ENCODE measurements at places on chromosomes 7 and 10.

- DNase-seq: no peak
Measured at GRCh38 chr10:126006906-126007305, 110.5 kb downstream of the FANK1 start.

DNA sequence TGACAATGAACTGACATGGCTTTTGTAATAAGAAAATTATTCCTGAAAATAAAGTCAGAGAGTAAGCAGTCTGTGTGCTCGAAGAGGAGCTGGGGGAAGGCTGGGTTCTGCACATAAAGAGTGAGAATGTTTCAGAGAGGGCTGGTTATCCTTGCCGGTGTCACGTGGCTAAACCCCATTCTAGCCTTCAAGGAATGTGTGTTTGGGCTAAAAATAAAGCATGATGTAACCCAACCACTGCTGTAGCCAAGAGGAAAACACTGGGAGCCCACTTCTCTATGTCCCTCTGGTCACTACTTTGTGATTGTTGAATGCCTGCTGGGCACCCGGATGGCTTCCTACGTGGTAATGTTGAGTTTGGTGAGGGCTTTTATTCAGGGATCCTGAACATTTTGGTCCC lies 23.5 kb downstream of the WDFY4 start:
- no peak for DNase-seq

GRCh38 chr7:93148727-93149126 lies 542 bp upstream of the SAMD9L start:
- no peak for DNase-seq

DNA sequence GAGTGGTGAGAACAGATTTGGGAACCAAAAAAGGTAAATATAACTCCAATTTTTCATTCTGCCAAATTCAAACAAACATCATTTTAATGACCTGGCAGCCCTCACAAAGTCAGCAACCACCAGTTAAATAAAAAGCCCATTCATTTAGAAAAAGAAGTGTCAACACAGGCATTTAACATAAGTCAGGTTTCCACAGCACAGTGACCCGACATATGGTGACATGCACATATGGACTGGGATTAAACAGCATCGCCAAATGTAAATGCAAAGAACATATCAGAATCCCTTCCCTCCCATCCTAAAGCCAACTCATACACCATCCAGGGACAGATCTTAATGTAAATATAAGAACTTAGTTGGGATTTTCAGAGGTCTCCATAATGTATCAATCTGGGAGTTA lies 293.2 kb downstream of the FGFR2 start:
- no peak for DNase-seq

DNA sequence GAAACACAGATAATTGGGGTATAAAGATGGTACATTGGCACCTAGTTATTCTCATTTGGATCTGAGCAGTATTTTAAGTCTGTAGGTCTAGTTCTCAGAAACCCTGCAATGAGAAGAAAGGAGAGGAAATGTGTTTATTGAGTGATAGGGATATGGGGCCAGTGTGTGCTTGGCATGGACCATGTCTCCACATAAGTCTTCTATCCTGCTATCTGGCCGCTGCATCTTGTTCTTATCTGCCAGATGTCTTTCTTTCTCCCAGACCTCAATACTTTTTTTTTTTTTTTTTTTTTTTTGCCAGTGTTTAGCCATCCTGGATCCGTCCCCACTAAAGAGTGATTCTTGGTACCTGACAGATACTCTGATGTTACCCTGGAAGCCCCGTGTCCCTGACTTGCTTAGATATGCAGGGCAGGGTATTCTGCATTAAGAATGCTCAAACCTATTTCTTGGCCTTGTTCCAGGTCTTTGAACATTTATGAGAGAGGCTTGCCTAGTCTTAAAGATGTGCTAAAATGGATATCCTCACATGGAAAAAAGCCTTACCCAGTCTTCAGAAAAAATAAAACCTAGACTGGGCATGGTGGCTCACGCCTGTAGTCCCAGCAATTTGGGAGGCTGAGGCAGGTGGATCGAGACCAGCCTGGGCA lies 10.0 kb downstream of the MTURN start:
- no peak for DNase-seq

DNA sequence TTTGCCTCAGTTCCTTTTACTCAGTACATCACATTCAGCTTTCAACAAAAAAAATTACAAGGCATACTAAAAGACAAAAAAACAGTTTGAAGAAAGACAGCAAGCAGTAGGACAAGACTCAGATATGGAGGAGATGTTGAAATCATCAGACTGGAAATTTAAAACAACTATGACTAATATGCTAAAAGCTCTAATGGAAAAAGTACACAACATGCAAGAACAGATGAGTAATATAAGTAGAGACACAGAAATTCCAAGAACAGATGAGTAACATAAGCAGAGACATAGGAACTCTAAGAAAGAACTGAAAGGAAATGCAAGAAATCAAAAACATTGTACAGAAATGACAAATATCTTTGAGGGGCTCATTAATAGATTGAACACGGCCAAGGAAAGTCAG lies 402.6 kb downstream of the NEBL start:
- no peak for DNase-seq

DNA sequence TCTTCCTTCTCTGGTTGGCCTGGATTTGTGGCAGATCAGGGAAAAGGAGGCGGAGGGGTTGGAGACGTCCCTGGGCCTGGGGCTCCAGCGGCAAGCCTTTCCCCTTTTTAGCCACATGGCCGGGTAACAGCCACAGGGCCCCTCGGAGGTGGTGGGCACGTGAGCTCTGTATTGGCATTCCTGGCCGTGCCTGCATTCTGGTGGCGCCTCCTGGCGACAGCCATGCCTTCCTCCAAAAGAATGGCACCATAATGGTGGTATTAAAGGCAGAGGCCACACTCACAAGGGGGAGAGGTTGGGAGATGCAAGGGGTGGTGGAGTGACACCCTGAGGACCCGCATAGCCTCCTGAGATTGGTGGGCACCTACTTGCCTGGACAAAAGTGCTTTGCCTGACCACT lies 3.0 kb upstream of the AQP1 start:
- DNase-seq: no peak

DNA sequence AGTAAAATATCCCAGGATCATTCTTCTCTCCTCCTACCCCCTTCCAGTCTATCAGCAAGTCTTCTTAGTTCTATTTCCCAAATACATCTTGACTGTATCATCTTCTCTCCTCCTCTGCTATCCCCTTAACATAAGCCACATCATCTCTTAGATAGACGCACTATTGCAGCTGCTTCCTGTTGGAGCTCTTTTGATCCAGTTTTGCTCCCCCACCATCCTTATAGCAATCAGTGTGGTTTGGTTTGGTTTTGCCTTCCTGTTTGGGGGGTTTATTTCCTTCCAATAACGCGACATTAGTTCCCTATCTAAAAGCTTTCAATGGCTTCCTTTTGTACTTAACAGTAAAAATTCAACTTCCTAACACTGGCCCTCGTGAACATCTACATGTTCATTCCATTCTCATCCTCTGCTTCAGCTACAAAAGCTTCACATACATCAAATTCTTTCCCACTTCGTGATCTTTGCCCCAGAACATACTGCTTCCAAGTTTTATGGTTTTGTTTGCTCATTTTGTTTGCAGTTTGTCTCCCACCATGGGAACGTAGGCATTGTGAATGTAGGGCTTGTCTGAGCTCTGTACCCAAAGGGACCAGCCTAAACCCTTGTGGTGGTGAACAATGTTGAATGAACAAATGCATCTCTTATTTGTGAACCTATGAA lies 33.7 kb upstream of the PLXDC2 start:
- DNase-seq: no peak

GRCh38 chr7:2542916-2543871 lies 12.1 kb downstream of the BRAT1 start:
- DNase-seq: no peak

- no peak for DNase-seq
Measured at GRCh38 chr7:47264021-47264651, 317.8 kb downstream of the TNS3 start.

- DNase-seq: no peak
Measured at GRCh38 chr7:146948703-146949102, 832.1 kb downstream of the CNTNAP2 start.

- no peak for DNase-seq
Measured at GRCh38 chr10:18010050-18010449, 58.3 kb downstream of the SLC39A12 start.

DNA sequence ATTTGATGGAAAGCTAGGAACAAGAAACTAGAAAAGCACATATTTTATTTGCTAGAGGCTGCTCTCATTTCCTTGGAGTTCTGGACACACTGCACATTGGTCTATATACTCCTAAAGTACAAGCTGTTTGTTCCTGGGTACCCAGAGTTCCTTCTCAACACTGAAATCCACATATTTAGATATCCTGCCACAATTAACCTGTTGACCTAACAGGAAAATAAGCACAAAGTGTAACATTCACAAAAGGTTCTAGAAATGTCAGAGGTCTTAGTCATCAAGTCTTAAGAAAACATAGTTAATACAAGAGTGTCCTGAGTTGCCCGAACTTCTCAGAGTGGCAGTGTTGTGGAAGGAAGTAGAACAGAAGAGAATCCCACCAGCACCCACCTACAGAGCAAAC lies 115.6 kb downstream of the ELMO1 start:
- no peak for DNase-seq

GRCh38 chr10:14056610-14057332 lies 274.0 kb downstream of the FRMD4A start:
- DNase-seq: peak; percentile 91

DNA sequence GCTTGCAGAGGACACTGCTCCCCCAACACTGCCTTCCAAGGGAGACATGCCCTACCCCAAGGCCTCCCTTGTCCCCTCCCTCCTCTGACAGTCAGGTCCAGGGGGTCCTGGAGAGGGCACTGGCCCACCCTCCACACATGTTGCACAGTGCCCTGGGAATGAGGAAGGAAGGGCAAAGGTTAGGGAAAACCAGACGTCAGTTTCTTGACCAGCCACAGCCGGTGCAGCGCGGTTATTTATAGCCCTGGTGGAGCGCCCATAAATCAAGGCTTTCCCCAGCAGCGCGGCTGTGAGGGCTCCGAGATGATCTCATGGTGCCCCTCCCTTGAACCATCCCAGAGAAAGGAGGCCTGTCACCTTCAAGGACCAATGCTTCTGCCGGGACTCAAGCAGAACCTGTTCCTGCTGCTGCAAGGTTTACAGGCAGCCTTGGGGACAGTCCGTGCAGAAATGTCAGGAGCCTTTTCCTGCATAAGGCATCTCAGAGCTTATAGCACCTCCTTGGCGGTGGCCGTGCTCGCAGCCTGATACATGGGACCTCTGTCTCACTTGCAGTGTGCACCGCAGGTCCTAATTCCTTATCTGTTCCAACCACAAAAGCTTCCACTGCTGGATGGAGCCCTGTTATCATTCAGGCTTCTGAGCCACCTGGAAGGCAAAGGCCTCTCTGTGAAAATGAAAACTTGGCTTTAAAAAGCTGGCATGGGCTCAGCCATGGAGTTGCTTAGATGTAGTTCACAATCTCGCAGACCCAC lies 127.3 kb downstream of the LHPP start:
- DNase-seq: no peak

- no peak for DNase-seq
Measured at GRCh38 chr10:20276127-20276979, 460.1 kb downstream of the PLXDC2 start.

DNA sequence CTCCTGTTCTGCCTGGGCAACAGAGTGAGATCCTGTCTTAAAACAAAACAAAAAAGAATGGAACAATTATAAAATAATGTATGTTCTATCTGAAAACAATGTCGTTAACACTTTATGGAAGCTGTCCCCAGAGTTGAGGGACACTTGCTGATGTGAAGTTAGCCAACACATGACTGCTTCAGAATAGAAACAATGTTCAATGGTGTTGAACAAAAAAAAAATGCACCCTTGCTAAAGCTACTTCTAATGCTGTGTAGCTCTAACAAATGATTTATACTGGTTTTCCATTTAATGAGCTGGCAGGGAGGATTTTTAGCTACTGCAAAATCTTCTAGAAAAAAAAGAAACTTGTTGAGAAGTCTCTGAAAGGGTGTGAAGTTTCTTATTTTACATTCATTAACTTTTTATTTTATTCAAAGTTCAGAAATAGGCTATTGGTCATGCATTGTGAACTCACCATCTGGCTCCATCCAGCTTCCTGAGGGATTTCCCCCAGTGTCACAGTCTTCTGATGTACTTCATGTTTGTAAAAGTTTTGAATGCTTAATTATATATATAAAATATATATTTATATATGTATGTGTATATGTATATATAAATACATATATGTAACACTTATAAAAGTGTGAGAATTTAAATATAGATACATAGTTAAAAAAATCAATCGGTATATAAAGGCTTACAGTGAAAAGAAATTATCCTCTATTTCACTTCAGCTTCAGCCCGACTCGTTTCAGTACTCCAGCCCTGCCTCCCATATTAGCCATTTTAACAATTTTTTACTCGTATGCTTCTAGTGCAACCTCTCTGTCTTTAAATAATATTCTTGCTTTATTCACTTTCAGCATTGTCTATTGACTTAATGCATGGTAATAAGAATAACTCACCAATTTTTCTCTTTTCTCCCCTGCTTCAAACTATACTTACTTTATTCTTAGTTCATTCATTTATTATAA lies 35.0 kb downstream of the HDAC9 start:
- DNase-seq: no peak

- DNase-seq: no peak
Measured at GRCh38 chr10:129097776-129098330, 369.2 kb upstream of the MGMT start.

DNA sequence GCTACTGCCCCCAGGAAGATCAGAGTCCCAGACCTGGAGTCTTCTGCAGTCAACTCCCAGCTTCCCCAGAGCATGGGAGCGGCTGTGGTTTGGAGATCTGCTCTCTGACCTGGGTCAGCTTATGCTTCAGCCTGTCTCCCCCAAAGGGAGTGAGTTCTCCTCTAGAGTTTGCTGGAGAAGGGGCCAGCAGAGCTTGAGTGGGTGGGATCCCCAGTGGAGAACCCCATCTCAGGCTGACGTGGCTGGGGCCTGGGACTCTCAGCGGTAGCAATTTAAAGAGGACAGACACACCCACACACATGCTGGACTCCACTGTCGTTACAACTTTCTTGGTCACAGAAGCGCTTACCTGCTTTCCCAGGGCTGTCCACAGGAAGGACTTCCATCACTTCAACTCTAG lies 6.3 kb downstream of the UNC5B start:
- DNase-seq: no peak

DNA sequence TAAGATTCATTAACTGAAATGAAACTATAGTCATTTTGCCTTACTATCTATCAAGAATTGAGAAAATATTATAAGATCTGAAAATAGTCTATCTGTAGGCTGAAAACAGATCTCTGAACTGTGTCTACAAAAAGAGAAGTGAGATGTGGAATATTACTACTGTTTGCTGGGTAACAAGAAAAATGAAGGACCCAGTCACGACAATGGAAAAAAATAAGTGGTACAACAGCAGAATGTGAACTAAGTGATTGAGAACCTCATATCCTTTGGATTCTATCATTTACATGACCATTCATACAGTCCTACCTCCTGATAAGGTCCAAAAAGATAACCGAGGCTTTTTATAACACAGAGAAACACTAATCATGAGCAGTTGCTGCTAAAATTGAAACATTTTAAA lies 94.3 kb downstream of the UBE2H start:
- DNase-seq: no peak

All from AG09319 (cell line).